Stimulated activated CD8-positive, alpha-beta memory T cell treated with anti-CD3 and anti-CD28 coated beads, Interleukin-4, amount 100 ng/mL, for 48 hours (primary cell): ENCODE measurements at places on chromosomes 2 and 18.

- DNase-seq = no peak
Measured at GRCh38 chr2:150640039-150640438, 152.6 kb upstream of the RND3 start.

DNA sequence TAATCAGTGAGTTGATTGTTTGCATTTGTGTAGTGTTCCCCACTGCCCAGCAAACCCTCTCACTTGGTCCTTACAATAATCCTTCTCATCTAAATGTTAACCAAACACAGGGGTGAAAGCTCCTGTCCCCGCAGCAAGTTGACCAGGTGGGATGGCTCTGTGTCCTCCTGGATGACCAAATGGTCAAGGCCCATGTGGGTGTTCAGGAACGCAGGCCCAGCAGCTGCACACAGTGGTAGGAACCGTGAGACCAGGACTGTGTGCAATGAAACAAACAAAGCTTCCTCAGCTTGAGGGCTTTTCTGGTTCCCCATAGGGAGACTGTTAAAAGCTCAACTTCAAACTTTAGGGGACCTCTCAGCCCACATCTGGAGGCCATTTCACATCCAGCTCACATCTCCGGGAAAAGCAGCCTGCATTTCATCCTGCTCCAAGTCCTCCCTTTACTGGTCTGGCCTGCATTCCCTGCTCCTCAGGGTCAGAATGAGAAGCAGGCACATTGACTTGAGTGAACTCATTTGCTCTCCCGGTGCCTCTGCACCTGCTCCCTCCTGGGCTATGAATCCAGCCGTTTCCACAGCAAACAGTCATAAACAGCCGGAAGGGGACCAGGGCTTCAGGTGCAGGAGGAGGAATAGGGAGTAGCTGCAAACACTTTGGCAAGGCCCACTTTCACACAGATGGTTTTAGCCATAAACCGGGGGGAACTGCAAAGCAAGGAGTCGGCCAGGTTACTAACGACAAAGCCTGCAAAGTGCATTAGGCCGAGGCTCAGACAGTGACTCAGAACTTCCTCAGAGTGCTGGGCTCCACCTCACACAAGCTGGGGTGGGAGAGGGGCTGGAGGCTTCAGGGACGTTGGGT is 144.7 kb downstream of the CAPN13 start:
- peak; percentile 14 for DNase-seq

DNA sequence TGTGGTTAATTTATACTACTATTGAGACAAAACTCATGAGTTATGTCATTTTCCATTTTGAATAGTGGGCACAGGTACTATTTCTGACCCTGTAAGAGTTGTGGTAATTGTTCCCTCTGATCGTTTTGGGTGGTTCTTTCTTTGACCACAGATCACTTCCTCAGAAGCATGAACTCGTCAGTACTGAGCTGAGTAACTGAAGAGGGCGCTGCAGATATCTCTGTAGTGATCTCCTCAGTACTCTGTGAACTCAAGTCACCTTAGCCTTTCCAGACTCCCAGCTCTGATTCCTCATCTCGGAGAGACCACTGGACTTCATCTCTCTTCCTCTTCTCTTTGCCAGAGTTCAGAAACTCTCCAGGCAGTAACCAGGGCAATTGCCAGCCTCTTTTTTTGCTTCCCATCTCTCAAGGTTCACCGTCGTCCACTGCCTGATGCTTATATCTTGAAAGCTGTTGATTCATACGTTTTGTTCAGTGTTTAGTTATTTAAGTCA is 9.4 kb upstream of the IL1RL1 start:
- peak; percentile 63 for DNase-seq

GRCh38 chr18:7658701-7659100 is 91.6 kb downstream of the PTPRM start:
- DNase-seq = no peak

DNA sequence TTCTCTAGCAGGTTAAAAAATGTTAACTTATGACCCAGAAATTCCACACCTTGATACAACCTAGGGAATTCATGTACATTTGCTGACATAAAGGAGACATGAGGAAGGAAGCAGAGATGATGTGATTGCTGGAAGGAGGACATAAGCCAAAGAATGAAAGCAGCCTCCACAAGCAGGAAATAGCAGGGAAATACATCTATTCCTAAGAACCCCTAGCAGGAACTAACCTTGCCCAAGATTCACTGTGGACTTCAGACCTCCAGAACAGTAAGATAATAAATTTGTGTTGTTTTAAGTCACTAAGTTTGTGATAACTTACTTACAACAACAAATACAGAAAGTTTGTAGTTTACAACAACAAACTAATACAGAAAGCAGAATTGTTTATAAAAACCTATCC is 4.6 kb upstream of the DSG4 start:
- no peak for DNase-seq

DNA sequence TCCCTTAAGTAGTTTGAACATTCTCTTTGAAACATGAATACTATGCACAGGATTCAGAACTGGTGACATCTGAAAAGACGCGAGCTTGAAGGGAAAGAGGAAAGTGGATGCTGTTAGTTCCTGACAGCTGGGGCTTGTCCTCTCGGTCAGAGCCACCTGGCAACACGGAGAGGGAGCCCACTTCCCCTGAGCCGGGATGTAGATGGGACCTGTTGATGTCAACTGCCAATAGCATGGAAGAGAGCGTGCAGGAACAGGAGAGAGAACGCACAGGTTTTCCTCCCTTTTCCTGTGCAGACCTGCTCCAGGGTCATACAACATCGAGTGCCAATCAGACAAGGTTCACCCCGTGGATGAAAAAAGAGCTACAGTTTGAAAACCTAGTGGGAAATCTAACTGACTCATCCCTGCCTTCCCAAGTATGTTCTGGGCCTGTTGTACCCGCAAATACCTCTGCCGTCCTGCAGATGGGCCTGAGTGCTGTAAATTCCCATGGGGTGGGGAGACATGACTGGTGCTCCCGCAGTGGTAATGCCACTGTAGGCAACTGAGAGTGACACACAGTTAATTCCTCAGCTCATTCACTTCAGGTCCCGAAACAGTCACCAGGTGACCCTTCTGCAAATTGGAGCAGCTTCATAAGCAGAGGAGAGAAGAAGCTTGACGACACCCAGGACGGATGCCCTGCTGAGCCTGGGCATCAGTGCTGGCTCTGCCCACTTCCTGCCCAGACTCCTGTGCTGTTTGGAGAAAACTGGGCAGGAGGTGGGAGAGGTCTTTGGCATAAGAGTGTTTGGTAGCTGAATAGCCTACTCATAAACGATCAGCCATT is 13.9 kb upstream of the MBP start:
- DNase-seq = peak; percentile 22

- DNase-seq = no peak
Measured at GRCh38 chr2:31567679-31568078, 13.1 kb downstream of the SRD5A2 start.

GRCh38 chr2:212213191-212213590 is 325.4 kb downstream of the ERBB4 start:
- DNase-seq = no peak

GRCh38 chr18:48868468-48869466 is 82.0 kb downstream of the SMAD7 start:
- DNase-seq = peak; percentile 68

GRCh38 chr2:69213201-69213600 is 173.8 kb downstream of the GFPT1 start:
- no peak for DNase-seq

DNA sequence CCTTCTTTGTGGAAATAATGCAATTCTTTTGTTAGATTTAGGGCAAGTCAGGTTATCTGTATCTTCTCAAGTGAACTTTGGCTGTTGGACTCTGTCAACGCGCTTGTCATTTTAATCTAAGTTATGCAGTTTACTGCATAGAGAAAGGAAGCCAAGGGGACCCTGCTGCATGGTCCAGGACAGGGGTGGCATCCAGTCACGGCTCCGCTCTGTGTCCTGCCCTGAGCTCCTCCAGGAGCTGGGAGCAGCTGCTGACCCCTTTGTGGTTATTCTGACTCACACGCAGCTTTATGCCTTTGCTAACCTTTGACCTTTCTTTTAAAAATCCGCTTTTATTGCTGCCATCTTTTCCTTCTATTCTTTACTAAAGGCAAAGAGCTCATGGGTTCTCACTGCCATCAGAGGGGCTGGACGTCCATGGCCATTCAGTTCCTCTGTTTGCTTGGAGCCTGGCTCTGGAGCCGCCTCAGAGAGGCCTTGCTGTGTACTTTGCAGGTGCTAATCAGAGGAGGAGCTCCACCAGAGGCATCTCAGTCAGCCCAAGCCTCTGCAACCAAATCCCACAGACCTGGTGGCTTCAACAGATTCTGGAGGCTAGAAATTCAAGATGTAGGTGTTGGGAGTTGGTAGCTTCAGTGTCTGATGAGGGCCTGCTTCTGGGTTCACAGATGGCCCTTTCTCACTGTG is 39.3 kb downstream of the SNTG2 start:
- no peak for DNase-seq

DNA sequence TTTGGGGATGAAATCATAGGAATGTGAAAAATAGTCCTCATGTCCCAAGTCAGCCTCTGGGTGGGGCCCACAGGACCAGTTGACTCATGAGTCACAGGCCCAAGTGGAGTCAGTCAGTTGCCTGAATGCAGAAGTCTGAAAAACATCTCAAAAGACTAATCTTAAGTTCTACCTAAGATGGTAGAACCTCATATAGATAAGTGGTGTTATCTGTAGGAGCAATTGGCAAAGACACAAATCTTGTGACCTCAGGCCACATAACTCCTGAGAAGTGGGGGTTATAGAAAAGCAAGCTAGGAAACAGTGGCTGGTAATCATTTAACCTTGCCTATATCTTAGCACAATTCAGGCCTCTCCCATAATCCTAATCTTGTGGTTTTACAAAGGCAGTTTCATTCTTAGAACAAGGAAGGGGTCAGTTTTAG is 257.1 kb upstream of the SPOPL start:
- DNase-seq = no peak

GRCh38 chr2:157893611-157894010 is 17.5 kb upstream of the ACVR1 start:
- no peak for DNase-seq

GRCh38 chr2:71605781-71606241 is 152.4 kb downstream of the DYSF start:
- no peak for DNase-seq

DNA sequence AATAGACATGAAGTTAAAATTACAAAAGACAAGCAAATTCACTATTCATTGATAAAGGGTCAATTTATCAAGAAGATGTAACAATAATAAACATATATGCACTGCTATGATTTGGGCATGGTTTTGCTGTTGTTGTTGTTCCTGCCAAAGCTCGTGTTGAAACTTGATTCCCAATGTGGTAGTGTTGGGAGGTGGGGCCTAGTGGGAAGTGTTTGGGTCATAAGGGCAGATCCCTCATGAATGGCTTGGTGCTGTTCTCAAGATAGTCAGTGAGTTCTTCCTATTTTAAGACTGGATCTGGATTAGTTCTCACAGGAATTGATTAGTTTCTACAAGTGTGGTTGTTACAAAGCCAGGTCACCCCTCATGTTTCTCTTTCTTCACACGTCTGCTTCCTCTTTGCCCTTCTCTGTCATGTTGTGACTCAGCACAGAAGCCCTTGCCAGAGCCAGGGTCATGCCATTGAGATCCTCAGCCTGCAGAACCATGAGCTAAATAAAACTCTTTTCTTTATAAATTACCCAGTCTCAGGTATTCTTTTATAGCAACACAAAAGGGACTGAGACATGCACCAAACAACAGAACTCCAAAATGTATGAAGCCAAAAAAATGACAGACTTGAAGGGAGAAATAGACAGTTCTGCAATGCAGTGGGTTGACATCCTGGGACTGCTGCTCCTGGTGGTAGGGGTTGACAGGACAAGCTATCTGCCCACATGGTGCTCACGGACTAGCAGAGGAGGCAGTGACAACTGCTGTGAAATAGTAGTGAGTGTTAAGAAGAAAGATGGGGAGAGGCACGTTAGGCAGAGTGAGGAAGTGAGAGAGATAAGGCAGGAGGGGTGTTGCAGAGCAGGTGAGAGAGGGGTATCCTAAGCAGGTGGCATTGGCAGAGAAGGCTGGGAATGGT is 18.6 kb upstream of the SKA1 start:
- DNase-seq = no peak

GRCh38 chr2:186459009-186459408 is 27.1 kb upstream of the ZC3H15 start:
- no peak for DNase-seq

DNA sequence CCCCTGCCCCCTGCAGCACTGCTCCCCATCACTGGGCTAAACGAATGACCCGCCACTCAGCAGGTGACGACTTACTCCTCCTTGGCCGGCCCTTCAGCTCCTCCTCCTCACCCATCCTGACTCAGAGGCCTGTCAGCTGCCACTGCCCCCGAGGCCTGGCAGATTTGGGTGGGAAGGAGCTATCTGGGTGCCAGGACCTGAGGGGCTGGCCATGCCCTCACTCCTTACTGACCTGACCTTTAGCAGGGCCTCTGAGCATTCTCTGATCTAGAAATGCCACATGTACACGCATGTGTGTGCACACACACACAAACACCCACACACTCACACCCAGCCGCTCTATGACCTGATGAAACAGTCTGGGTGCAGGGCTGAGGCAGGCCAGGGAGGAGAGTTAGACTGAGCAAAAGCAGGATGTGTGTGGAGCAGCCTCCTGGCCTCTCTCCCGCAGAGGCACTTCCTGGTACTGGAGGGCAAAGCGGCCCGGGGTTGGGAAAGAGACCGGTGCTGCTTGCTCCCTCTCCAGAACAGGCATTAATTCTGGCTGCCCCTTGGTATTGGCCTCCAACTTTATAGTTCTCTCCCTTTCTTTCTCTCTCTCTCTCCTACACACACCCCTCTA is 68.0 kb downstream of the ZFP36L2 start:
- peak; percentile 75 for DNase-seq

DNA sequence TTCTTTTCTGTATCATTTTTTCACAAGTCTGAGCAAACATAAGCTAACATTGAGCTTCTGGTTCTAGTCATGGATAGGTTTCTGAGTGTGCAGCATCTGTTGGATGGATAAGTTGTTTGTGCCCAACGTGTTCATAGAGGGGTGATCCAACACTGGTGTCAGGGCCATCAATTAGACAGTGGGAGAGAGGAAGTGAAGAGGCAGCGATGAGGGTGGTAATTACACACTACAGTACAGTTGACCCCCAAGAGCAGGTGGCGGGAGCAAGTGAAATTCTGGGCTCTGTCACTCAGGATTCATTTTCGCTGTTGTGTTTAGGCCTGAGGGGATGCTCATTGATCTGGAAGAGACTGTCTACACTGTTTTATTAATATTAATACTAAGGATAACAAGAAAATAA is 180.0 kb upstream of the CXCR4 start:
- DNase-seq = no peak

DNA sequence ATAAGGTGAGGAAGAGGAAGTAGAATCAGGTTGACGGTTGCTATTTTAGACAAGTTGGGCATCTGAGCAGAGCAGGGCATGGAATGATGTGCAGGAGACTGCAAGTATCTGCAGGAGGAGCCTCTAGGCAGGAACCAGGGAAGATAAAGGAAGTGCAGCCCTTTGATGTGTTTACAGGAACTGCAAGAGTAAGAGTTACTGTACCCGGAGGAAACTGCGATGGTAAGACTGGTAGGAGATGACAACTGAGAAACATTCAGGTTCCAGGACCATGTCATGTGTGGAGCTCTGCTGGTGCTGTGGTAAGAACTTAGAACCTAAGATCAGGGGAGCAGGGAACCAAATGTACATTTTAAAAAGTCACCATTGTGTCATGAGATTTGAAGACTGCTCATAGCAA is 134.3 kb upstream of the STON1 start:
- DNase-seq = no peak
